ENCODE measurements at places on chromosomes 5 and 9. TPM values are rescaled to one million over a fixed set of nuclear protein-coding genes. Genes with fewer than 3 reads are reported as not detected.

C5orf46 gene
- total RNA-seq: not detected

AGPAT2 gene
- 44.6 TPM for total RNA-seq

ZBED3 gene
- total RNA-seq: under 0.01 TPM

CCL28 gene
- total RNA-seq: 0.68 TPM

WNT8A gene
- not detected for total RNA-seq

Data from smooth muscle cell of the coronary artery (primary cell).